ENCODE measurements at places on chromosomes 3 and 15. TPM values are rescaled to one million over a fixed set of nuclear protein-coding genes. Genes with fewer than 3 reads are reported as not detected.
A peak's percentile ranks its signal among the peaks of the same experiment; 100 is the strongest.

ADAMTSL3 gene
- 10.5 TPM for total RNA-seq

DNA sequence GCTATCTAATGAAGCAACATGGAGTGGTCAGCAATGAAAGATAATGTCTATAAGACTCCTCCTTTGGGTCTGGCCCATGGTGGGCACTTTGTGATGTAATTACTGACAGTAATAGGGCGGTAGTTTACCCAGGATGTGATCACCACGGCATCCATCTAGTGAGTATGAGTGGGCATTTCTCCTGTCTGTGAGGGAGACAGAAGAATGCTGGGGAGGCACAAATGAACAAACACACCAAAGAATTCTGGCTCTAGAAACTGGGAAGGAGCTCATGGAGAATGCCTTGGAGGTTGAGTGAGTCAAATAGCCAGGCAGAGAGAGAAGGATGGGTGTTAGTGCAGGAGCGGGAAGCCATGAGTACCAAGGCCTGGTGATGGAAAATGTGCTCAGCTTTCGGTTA is 217.5 kb downstream of the WNT5A start:
- no peak for DNase-seq
- H3K27ac ChIP-seq = no peak overlapping the region
- H3K36me3 ChIP-seq = no peaks in the 10 kb centered on the region
- H3K4me3 ChIP-seq = no peak overlapping the region
- H3K27me3 ChIP-seq = no peaks in the 10 kb centered on the region

DNA sequence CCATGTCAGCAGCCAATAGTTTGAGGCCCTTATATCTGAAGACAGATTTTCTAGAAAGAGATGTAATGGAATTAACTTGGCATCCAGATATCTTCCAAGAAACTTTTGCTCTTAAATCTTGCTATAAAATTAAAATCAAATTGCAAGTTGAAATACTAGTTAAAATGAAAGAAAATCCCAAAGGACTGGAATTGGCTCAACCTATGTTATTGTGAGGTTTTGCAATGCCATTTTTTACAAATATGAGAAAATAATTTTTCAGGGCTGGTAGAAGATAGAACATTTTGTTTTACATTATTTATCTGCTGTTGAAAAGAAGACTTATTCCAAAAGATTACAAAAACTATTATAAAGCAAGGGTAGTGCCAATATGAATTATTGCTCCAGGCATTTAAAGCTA is 92.2 kb upstream of the AGTR1 start:
- DNase-seq = no peak
- H3K36me3 ChIP-seq = no peaks in the 10 kb centered on the region
- H3K4me3 ChIP-seq = no peak overlapping the region
- H3K27me3 ChIP-seq = no peaks in the 10 kb centered on the region

DNA sequence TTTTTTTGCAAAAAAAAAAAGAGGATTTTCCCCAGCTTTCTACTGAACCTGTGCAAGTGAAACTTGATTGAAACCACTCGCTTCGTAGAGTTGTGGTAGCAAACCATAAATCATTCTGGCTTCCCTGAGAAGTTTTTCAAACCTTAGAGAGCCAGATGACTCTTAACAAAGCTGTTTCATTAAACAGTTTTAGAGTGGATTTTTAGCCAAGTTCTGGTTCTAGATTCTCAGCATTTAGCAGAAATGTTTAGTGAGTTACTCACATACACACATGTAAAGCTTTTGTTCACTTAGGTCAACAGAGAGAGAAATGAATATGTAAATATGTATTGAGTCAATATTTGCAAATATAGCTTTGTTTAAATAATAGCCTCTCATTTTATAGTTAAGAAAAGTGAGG is 18.1 kb upstream of the CCR9 start:
- no peak overlapping the region for H3K27ac ChIP-seq
- no peaks in the 10 kb centered on the region for H3K27me3 ChIP-seq
- no peak for DNase-seq
- no peak overlapping the region for H3K4me3 ChIP-seq

DNA sequence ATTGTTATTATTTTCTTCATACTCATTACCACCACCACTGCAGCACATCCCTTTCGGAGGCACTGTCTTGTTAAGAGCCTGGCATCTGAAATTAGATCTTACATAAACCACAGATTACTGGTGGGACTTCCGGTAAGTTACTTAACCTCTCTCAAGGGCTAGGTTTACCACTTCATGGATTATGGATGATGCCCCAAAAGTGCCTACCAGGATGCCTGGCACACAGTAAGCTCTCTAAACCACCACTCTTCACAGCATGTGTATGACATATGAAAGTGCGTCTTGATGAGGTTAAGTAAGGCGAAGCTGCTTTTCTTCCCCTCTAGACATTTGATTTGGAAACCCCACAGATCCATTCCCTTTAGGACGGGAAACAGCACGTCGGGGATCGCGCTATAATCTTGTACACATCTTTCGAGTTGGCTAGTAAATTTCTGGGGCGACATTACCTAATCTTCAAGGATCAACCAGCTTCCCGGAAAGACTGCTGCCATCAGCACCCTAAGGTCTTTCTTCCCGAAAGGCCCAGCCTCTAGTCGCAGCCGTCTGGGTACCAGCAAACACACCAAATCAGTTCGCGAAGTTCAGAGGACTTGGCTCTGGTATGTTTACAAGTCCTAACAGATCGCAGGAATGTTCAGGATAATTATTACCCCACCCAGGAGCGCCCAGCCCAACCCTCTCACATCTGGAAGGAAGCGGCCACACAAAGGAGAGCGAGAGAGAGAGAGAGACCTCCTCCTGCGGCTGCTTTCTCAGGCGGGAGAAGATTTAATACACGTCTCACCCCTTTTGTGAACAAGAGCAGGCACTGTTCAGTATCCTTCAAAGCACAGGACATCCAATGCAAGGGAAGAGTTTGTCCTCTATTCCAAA is 155.1 kb upstream of the FRMD4B start:
- H3K27me3 ChIP-seq = peaks cover 46% of the 10 kb centered on the region
- H3K4me3 ChIP-seq = peak overlapping the region; percentile 51
- H3K4me1 ChIP-seq = no peaks in the 10 kb centered on the region
- peak overlapping the region; percentile 66 for H3K27ac ChIP-seq
- DNase-seq = peak; percentile 49

DNA sequence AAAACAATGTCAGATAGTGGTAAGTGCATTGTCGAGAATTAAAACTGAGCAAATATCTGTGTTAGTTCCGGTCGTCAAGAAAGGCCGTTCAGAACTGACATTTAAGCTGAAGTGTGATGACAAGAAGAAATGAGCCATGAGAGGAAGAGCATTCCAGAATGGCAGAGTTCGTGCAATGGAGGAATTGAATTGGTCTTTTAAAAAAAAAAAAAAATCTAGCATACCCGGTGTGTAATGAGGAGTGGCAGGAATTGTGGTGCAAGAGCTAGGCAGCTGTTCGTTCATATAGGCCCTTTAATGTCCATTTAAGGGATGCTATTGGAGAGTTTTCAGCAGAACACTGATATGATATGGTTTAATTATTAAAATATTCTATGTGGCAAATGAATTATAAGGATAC is 2.6 kb upstream of the GBE1 start:
- no peak for DNase-seq
- H3K4me1 ChIP-seq = peaks cover 29% of the 10 kb centered on the region
- H3K36me3 ChIP-seq = no peaks in the 10 kb centered on the region

DNA sequence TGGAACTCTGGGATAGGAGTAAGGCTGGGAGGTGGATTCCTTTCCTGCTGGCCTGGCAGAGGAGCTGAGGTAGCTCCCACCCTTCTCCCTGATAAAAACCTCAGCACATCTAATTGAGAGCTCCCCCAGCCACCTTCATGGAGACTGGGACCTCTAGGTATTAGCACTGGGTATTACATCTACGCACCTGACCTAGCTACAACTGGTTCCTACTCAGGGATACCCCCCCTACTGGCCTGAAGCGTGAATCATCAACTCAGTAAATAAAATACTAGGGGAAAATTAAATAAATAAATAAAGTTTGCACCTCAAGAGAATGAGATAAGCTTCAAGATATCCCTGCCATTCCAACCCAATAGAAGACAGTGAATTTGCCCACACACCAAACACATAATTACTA is 140.4 kb downstream of the NEK10 start:
- H3K27ac ChIP-seq = no peak overlapping the region
- H3K4me3 ChIP-seq = no peak overlapping the region
- DNase-seq = no peak

DNA sequence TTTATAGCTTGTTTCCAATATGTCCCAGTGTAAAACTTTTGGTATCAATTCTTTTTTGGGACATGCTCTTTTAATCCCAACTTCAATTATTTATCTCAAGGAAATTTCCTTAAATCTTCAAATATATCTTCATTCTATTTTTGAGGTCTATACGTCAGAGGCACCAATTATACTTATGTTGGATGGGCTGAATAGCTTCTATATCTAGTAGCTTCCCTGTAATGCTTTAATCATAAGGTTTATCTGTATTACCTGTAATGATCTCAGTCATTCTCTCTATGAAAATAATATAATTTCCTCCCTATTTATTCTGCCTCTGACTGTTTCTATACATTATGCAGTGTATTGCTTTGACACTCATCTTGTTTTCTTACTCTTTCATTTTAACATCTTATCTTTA is 29.9 kb upstream of the MCCC1 start:
- no peak overlapping the region for H3K4me3 ChIP-seq
- H3K27me3 ChIP-seq = no peaks in the 10 kb centered on the region
- peaks cover 6% of the 10 kb centered on the region for H3K4me1 ChIP-seq
- no peak for DNase-seq
